ENCODE measurements at places on chromosomes 5 and 9.

- DNase-seq, result no peak
Observed at GRCh38 chr5:165015547-165015946, 1510.1 kb downstream of the MAT2B start.

GRCh38 chr5:135559354-135559753 lies 19.4 kb downstream of the CXCL14 start:
- no peak for DNase-seq

DNA sequence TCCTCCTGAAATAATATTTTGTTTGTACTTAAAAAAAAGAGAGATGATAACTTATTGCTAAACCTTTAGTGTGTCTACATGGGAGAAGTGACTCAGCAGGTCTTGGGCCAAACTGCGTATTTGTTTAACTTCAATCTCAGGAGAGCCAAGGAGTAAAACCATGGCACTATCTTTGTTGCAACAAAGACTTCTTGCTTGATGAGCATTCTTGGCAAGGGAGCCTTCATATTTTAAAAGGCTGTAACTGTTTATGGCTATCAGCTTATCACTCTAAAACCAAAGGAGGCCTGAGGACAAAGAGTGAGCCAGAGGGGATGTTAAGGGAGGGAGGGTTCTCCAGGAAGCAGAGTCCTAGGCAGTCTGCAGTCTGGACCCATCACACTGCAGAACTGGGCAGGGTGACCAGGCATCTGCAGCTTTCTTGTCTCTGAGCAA lies 216.2 kb upstream of the S1PR3 start:
- no peak for DNase-seq

- no peak for DNase-seq
Observed at GRCh38 chr9:135978642-135979546, 17.7 kb upstream of the UBAC1 start.

- no peak for DNase-seq
Observed at GRCh38 chr5:133372293-133372937, 239.9 kb downstream of the FSTL4 start.

DNA sequence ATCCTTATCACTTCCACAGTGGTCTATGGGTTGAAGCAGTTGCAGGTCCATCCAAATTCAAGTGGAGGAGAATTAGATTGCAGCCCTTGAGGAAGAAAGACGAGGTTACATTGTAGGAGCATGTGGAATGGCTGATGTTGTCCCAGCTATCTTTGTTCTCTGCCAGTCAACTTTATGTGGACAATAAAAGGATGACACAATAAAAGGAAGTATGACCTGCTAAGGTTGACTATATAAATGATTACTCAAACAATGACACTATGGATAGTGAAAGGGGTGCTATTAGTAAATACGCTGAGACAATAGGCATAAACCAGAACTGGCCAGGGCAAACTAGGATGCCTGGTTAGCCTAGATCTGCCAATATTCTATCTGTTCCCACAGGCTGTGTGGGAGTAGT lies 12.8 kb upstream of the ZNF618 start:
- DNase-seq, result no peak

DNA sequence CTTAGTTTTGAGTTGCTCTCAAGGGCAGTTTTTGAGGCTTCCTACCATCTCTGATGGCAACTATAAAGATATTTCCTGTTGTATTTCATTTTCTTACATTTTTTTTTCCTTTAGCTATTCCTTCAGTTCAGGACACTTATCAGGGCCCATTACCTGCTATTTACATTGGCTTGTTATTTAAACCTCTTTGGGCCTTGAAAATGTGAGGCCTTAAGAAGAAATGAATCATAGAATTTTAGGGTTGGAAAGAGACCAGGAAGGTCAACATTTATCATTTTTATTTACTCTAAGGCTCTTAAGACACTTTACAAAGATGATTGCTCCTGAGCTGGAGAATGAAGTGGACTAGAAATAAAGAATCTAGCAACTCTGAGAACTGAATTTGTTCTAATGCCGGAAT lies 335.2 kb downstream of the DTWD2 start:
- no peak for DNase-seq

DNA sequence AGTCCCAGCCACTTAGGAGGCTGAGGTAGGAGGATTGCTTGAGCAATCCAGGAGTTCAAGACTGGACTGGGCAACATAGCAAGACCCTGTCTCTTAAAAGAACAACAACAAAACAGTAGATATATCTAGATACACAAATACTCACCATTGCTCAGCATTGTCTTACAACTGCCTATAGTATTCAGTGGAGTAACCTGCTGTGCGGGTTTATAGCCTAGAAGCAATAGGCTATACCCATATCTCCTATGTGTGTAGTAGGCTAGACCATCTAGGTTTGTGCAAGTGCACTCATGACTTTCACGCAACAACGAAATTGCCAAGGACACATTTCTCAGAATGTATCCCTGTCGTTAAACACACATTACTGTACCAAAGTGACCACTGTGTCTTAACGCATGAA lies 44.7 kb downstream of the SLIT3 start:
- no peak for DNase-seq

DNA sequence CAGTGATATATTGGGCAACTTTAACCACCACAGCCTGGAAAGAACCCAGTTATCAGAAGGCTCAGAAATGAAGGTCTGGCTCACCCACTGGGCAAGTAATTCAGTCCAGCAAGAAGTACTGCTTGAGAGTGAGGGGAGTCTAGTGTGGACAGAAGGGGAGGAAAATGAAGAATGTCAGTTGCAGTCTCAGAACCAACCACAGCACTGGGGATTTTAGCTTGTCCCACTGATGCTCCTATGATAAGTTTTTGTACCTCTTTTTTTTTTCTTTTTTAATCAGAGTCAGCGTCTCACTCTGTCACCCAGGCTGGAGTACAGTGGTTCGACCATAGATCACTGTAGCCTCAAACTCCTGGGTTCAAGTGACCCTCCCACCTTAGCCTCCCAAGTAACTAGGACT lies 9.4 kb upstream of the CD72 start:
- no peak for DNase-seq

- no peak for DNase-seq
Observed at GRCh38 chr5:140546851-140547507, 483 bp upstream of the EIF4EBP3 start.

DNA sequence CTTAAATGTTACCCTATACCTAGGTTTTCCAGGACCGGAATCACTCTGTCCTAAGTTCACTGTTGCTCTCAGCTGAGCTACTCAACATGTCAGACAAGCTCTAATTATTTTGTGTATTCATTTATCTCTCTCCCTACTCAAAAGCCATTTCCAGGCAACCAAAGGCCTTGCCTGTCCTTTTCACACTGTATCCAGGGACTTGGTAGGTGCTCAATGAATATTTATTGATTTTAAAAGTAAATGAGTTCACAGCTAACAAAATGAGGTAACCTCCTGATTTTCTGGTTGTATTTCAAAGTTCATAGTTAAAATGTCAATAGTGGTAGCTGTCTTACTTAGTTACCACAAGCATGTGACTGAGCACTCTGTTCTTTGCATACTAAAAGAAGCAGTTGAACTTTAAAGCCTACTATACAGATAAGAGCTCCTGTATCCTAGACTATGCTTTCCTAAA lies 522.2 kb downstream of the ACTL7B start:
- DNase-seq, result no peak

- no peak for DNase-seq
Observed at GRCh38 chr5:154060606-154061005, 21.8 kb downstream of the MFAP3 start.

DNA sequence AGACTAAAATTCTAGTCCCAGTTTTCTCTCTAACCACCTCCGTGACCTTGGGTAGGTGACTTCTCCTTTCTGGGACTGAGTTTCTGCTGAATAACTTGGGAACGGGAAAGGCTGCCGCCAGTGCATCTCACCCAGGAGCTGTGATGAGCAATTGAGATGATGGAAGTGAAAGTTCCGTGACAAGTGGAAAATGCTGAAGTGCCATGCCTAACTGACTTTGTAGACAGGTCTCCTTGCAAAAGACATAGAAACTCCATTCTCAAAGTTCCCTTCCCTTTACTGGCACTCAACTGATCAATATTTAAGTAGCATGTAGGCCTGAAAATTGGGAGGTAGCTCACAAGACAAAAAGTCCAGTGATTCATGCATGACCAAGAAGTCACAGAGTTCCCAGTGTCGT lies 6.3 kb upstream of the ADAM19 start:
- no peak for DNase-seq

DNA sequence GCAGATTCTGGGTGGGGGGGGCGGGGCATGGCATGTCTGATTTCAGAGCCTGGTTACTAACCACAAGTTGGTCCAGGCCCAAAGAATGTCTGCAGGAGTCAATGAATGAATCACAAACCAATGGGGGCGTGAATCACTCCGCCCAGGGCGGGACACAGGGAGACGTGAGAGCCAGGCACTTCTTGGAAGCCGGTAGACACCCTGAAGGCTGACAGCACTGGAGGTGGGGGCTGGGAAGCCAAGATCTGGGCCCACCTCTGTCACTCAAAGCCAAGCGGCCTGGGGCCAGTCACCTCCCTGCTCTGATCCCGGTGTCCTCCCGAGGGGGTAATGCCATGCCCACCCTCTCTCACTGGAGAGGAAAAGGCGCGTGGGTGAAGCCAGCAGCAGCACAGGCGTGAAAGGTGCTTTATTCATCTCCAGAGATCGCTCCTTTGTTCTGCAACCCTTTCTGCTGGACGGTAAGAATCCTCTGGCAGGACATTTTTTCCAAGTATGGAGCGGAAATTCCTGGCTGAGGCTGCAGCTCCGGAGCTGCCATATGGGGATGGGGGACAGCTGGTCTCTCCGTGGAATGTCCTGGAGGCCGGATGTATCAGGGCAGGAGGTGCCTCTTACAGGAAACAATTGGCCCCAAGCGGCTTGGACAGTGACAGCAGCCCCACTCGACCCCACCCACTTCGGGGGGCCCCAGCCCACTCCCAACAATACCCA lies 85.0 kb downstream of the STK10 start:
- DNase-seq, result no peak

DNA sequence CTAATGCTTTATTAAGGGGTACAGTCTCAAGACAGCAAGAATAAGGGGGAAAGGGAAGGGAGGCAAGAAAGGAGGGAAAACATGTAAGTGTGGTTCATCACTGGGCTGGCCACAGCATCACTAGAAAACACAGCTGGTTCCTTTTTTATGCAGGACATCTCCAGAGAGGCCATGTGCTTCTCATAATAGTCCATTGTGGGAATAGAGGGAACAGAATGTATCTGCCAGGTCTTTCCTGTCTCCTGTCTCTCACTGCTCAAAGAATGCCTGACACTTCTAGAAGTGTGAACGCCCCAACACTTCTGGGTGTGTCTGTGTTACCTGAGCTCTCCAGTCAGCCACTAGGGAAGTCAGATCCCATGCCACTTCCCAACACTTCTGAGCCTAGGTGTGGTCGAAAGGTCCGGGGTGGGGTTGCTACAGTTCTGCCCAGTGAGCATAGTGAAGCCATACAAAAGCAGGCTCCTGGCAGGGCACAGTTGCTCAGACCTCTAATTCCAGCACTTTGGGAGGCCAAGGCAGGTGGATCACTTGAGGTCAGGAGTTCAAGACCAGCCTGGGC lies 255.6 kb upstream of the SLC30A5 start:
- DNase-seq, result no peak

DNA sequence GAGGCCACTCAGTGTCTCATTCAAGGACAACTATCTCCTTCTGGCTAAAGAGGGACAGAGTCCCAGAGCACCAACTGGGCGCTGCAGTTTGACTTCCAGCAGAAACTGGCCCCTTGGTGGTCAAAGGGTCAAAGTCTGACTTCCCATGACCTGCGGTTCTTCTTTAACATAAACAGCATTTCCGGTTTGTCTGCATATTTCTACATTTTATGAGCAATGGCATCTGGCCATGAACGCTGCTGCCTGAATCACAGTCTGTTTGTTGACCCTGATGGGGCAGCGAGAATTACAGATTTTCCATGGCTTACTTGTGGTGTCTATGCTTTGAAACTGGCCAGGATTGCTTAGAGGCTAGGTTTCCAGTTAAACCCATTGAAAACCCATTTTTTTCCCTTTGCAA lies 1.3 kb downstream of the TNFSF15 start:
- no peak for DNase-seq

DNA sequence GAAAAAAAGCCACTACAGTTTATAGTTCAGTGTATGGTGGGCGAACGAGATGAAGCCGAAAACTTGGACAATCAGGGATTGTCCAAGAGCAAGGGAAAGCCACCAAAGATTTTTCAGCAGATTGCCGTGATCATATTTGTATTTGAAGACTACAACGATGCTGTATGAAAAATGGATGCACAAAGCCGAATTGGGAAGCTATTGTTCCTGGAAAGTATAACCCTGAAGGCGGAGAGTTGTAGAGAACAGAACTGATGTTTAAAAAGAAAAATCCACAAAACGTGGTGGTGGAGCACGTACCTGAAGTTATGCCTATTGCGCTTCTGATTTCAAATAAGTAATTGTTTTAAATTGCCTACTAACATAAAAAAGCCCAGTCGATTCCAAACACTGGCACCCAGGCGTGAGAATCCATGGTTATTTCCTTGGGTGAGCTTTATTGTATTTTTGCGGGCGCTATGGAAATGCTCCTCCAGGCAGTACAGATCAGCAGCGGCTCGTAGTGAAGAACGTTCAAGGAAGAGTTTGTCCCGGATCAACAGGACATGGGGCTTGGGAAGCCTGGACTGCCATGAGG lies 772 bp upstream of the TARS1 start:
- no peak for DNase-seq

DNA sequence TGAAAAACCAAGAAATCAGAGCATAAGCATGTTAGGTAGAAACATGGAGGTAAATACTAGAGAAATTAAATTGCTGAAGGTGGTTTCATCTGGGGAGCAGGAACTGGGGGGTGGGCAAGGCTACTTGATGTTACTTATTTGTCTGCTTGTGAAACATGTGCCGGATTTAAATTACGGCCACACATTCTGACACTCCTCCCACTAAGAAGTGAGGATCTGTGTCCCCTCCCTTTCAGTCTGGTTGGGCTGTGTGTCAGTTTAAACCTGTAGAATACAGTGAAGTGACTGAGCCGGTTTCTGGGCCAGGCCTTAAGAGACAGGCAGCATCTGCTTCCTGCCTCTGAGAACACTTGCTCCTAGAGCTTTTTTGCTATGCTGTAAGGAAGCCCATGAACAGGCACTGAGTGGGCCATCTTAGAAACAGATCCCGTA lies 2.3 kb upstream of the IARS1 start:
- DNase-seq, result no peak
